ENCODE measurements at places on chromosomes 11 and 22. TPM values are rescaled to one million over a fixed set of nuclear protein-coding genes. Genes with fewer than 3 reads are reported as not detected.

- no peaks in the 10 kb centered on the region for H3K27me3 ChIP-seq
- no peaks in the 10 kb centered on the region for H3K36me3 ChIP-seq
- H3K4me3 ChIP-seq = no peak overlapping the region
- no peaks in the 10 kb centered on the region for H3K4me1 ChIP-seq
Observed at GRCh38 chr22:50302564-50302963, 4.9 kb downstream of the PLXNB2 start.

DNA sequence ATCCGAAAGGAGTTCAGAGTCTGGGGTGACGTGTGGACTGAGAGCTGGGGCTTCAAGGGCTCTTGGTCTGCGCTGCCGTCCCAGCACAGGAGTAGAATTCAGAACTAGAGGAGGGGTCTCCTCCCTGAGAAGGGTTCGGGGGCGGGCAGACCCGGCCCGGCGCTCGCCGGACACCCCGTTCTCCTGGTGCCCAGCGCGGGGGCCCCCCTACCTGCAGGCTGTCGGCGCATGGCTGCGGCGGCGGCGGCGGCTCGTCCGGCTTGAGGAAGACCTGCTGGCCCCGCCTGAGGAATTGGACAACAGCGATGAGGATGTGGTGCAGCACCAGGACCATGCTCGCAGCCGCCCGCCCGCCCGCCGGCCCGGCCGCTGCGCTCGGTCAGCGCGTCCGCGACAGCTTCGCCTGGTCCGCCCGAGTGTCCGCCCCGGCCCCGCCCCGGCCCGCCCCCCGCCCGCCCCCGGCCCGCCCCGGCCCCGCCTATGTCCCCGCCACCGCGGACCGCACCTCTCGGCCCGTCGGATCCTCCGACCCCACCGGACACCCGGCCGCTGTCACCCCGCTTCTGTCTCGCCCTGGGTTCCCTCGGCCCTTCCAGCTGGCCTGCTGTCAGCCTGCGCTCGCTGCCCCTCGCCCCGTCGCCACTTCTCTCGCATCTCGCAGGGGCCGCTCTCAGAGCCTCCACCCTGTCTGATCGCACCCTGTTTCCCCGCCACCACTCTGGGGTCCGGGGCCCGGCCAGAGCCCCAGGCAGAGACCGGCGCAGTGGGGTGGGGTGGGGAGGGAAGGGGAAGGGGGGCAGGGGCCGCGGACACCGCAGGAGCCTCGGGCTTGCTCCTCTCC is 32.0 kb downstream of the PDE2A start:
- DNase-seq = no peak
- H3K27ac ChIP-seq = peak overlapping the region; percentile 75
- no peaks in the 10 kb centered on the region for H3K4me1 ChIP-seq
- H3K4me3 ChIP-seq = peak overlapping the region; percentile 62

GRCh38 chr11:76225122-76225611 is 18.9 kb upstream of the WNT11 start:
- H3K36me3 ChIP-seq = no peaks in the 10 kb centered on the region
- peak; percentile 80 for DNase-seq
- H3K4me3 ChIP-seq = no peak overlapping the region
- no peaks in the 10 kb centered on the region for H3K4me1 ChIP-seq

GRCh38 chr11:130545449-130546072 is 97.1 kb downstream of the ADAMTS15 start:
- H3K4me3 ChIP-seq = no peak overlapping the region
- H3K27ac ChIP-seq = no peak overlapping the region

Gene ZMAT5
- 22.9 TPM for total RNA-seq

GRCh38 chr11:74566146-74566960 is 26.0 kb upstream of the POLD3 start:
- no peak for DNase-seq
- no peaks in the 10 kb centered on the region for H3K4me1 ChIP-seq
- no peaks in the 10 kb centered on the region for H3K27me3 ChIP-seq
- no peak overlapping the region for H3K4me3 ChIP-seq
- no peaks in the 10 kb centered on the region for H3K36me3 ChIP-seq
- H3K27ac ChIP-seq = no peak overlapping the region

Gene OR52A1
- total RNA-seq = not detected

GRCh38 chr22:37043828-37044538 is 7.6 kb upstream of the KCTD17 start:
- no peaks in the 10 kb centered on the region for H3K27me3 ChIP-seq
- DNase-seq = no peak
- H3K36me3 ChIP-seq = no peaks in the 10 kb centered on the region
- no peaks in the 10 kb centered on the region for H3K4me1 ChIP-seq

Gene ADM2
- not detected for total RNA-seq

Gene OR4D10
- not detected for total RNA-seq

GRCh38 chr22:41447435-41448188 is 1.0 kb upstream of the TOB2 start:
- no peaks in the 10 kb centered on the region for H3K27me3 ChIP-seq
- peak overlapping the region; percentile 100 for H3K27ac ChIP-seq
- H3K36me3 ChIP-seq = peaks cover 8% of the 10 kb centered on the region
- H3K4me1 ChIP-seq = peaks cover 24% of the 10 kb centered on the region
- peak; percentile 67 for DNase-seq
